Heart right ventricle (tissue), 16 donors: ENCODE measurements at places on chromosomes 3 and 15. TPM values are rescaled to one million over a fixed set of nuclear protein-coding genes. Genes with fewer than 3 reads are reported as not detected.

DENND4A gene
- 13.9 TPM for total RNA-seq

SLC22A13 gene
- not detected for total RNA-seq

PP2D1 gene
- not detected for total RNA-seq

RTP3 gene
- not detected for total RNA-seq

SNTN gene
- not detected for total RNA-seq

UBAP1L gene
- total RNA-seq: 1.5 TPM

SRGAP3 gene
- total RNA-seq: 12.9 TPM

DNA sequence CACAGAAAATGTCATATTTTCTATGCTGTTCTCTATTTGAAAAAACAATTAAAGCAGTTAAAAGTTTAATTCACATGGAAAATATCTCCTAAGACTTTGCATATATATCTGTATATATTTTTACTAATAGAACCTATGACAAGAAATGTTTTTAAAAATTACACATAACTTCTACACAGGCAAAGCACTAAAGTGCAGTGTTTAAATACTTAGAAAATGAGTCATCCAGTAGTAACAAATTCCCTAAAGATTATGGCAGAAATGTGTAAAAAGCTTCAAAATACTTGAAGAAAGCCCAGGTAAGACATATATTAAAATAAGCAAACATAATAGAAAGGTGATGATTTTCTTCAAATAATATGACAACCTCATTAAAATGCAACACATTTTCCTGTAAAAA lies 236.6 kb downstream of the TBC1D5 start:
- no peak for DNase-seq

- no peak for DNase-seq
These were observed 104.4 kb upstream of the ZBTB20 start for GRCh38 chr3:115251509-115251908.

- no peak for DNase-seq
These were observed 3.5 kb downstream of the NSMCE3 start for GRCh38 chr15:29266052-29266582.

DNA sequence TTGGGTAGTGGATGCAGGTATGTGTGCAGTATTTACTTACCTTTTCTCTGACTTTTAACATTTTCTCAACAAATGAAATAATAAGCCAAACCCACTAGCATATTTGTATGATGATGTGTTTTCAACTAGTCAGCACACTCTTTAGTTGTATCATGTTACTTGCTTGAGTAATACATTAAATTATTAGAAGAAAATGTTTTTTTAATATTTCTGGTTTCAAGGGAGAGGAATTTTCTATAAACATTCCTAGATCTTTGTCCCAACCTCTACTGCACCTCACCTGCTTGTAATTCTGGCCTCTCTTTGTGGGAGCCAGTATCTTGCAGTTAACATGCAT lies 161.8 kb upstream of the CBLB start:
- DNase-seq: no peak

DNA sequence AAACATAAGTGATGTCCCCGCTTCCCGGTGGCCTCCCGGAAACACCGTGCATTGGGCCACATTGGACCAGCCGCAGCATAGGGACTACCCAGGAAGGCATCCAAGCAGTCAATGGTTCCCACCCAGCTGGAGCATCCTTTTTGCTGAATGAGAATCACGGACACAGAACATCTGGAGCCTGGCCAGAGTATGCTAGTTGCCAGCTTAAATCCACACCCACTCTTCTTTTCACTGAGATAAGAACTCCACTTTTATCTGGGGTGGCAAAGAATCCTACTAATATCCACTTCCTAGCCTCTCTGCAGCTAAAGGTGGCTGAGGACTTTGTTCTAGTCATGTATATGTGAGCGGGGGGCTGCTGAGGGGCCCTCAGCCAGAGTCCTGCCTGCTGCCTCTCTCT lies 95.2 kb upstream of the PLXNA1 start:
- DNase-seq: no peak

GRCh38 chr3:46709721-46710120 lies 7.9 kb downstream of the PRSS50 start:
- peak; percentile 3 for DNase-seq

- DNase-seq: no peak
These were observed 22.0 kb downstream of the TGM4 start for GRCh38 chr3:44896440-44896839.

DNA sequence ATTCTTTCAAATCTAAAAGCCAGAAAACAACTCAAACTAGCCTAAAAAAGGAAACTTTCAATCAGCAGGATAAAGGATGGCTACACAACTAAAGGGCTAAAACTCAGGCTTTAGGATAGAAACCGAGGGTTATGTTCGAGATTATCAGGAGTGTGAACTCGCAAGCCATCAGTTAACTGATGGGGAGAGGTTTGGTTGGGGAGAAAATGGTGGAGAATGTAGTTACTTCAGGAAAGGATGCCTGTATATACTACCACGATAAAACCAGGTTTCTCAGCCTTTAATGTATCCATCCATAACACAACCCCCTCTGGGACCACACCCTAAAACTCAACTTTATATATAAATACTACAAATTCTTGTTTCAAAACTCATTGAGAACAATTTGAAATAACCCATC lies 22.2 kb downstream of the TRA2B start:
- no peak for DNase-seq
